ENCODE measurements at places on chromosomes 3 and 15.

DNA sequence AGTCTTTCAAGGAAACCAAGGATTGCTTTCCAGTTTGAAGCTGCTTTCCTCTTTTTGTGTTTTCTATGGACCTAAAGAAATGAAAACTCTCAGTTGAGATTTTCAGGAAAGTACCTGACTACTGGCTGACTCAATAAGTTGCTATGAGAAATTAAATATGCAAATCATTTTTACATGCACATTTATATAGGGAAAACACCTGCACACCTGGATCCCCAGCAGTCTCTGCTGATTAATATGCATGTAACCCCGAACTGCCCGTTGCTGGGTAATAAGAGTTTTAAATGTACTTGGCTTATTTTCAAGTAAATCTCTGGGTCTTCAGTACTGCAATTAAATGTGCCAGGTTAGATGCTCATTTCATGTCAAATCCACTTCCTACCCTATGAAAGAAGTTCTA lies 77.2 kb downstream of the KBTBD8 start:
- DNase-seq, result no peak

DNA sequence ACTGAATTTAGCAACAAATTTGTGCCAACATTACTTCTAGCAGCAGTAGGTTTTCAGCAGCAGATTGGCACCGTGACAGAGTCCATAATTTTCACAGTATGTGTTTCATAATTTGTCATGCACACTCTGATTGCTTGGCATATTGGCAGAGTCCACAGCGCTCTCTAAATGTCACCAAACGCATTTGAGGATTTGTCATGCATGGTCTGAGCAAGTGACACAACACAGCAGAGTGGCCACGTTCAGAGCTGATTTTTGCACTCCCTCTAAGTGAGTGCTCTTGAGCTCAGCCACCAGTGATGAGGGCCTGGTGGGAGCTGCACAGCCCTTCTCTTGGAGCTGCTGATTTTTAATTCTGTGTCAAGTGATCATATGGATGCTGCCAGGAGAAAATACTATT lies 1270.8 kb downstream of the ROBO1 start:
- DNase-seq, result no peak

GRCh38 chr3:2446146-2446545 lies 347.5 kb downstream of the CNTN4 start:
- DNase-seq, result no peak

GRCh38 chr3:71657831-71658530 lies 67.2 kb downstream of the EIF4E3 start:
- DNase-seq, result no peak

DNA sequence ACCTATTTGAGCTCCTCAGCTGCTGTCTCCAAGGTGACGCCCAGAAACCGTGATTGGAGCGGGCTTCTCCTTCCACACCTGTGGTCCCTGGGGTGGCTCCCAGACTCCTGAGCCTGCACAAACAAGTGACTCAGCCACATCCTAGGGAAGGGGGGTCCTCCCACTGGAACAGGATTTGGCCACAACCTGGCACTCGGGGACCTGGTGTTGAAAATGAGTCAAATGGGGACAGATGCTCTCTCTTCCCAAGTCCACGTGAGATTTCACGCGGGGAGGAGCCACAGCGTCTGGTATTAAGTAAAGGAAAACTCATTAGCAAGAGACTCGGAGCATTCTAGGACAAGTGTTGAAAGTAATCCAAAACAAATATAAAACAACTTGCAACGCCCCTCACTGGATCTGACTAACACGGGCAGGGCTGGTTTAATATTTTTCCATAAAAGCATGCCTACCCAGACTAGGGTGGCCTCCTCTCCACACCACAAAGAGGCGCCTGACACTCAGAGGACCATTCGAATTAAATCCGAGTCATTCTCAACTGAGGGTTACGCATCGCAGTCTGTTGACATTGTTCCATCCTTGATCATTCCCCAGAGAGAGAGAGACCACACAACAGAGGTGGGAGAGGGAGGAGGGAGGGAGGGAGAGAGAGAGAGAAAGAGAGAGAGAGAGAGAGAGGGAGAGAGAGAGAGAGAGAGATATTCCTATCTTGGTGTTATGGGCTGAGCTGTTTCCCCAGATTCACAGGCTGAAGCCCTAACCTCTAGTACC lies 74.4 kb downstream of the MGLL start:
- peak; percentile 97 for DNase-seq

DNA sequence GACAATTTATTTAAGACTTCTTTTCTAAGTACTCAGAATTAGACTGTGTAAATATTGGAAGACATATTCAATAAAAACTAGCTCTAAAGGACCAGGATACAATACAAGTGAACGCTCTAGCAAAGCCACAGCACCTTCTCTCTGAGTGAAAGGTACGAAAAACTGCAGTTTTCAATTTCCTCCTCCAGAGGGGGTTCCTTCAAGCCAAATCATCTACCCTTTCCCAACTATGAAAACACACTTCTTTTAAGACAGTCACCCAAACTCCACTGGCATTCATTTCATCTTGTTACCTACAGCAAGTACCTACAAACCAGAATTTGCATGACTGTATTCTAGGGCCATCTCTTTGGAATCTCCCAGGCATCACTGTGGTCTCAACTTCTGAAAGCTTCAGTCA lies 165.8 kb downstream of the ERC2 start:
- DNase-seq, result no peak

DNA sequence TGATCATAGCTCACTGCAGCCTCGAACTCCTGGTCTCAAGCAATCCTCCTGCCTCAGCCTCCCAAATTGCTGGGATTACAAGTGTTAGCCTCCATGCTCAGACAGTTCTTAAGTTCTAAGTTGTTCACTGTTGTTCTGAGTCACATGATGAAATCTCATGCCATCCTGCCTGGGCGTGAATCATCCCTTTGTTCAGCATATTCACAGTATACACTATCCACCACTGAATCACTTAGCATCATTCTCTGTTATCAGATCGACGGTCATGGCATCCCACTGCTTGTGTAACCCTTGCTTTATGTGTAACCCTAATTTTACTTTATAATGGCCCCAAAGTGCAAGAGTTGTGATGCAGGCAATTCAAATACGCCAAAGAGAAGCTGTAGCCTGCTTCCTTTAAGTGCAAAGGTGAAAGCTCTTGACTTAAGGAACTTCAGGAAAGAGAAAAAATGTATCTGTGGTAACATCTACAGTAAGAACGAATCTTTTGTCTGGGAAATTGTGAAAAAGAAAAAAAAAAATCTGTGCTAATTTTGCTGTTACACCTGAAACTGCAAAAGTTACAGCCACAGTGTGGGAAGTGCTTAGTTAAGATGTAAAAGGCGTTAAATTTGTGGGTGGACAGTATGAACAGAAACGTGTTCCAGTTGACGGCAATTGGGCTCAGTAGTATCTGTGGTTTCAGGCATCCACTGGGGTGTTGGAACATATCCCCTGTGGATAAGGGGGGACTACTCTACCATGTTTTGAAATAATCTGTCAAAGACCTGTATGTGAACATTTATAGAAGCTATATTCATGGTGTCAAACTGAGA lies 80.6 kb downstream of the PCOLCE2 start:
- DNase-seq, result peak; percentile 72

- DNase-seq, result no peak
Observed at GRCh38 chr3:156814295-156814694, 11.9 kb upstream of the LEKR1 start.

GRCh38 chr3:171508206-171508605 lies 48.0 kb upstream of the TNIK start:
- no peak for DNase-seq

- DNase-seq, result no peak
Observed at GRCh38 chr15:67796196-67797127, 28.8 kb upstream of the SKOR1 start.

DNA sequence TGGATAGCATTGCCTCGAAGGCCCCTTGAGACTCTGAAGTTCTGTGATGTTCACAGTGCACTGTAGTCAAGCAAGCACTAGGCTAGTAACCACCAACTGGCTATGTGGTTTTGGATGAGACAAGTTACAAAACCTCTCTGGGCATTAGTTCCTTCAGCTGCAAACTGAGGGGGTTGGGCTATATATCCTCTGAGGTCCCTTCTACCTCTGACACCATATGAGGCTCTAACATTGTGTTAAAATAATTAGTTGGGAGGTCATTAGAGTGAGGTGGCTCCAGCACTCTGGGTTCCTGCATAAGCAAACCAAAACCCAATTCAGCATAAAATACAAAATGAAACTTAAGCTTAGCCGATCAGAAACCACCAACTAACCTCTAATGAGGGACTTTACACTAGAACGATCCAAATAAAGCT lies 209.5 kb upstream of the LRRN1 start:
- DNase-seq, result no peak

DNA sequence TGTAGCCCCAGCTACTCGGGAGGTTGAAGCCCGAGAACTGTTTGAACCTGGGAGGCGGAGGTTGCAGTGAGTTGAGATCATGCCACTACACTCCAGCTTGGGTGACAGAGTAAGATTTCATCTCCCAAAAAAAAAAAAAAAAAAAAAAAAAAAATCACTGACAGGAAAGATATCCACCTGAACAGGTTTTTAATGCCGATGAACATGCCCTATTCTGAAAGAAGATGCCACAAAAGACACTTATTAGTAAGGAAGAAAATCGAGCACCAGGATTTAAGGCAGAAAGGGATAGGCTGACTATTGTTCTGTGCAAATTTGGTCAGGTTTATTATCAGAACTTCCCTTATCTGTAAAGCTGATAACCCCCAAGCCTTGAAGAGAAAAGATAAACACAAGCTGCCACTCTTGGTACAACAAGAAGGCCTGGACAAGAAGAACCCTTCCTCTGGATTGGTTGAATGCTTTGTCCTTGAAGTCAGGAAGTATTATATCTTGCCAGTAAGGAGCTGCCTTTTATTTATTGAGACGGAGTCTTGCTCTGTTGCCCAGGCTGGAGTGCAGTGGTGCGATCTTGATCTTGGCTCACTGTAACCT lies 2.7 kb upstream of the PARP16 start:
- DNase-seq, result no peak

- DNase-seq, result peak; percentile 30
Observed at GRCh38 chr3:170128977-170129431, 52.5 kb downstream of the PHC3 start.

GRCh38 chr3:135539351-135539750 lies 426.2 kb upstream of the PPP2R3A start:
- no peak for DNase-seq

GRCh38 chr3:127754411-127755304 lies 67.7 kb downstream of the MGLL start:
- DNase-seq, result no peak

DNA sequence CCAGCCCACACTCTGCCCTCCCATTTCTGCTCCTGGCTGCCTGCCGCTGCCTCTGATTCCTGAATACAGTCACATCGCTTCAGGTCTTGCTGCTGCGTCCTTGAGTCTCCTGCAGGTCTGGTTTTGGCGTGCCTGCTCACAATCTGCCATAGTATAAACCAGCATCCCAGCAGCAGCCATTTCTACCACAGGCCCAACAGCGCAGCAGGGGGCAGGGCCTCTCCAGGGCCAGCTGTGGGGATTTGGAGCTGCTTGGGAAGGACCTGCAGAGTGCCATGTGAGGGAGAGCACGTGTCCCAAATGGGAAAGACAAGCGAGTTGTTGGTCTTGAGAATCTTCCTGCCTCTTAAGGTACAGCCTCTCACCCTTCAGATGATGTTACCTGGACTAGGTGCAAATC lies 398.3 kb upstream of the PPP2R3A start:
- no peak for DNase-seq

GRCh38 chr3:45642731-45643152 lies 46.5 kb upstream of the SACM1L start:
- DNase-seq, result peak; percentile 35

- DNase-seq, result peak; percentile 100
Observed at GRCh38 chr3:14144423-14145075, 19.7 kb downstream of the TMEM43 start.

- no peak for DNase-seq
Observed at GRCh38 chr15:28099555-28100140, 533 bp upstream of the OCA2 start.

GRCh38 chr15:65195548-65195923 lies 10.4 kb upstream of the CLPX start:
- no peak for DNase-seq

GRCh38 chr3:8446845-8447244 lies 54.8 kb upstream of the LMCD1 start:
- no peak for DNase-seq

GRCh38 chr15:61090386-61091288 lies 138.5 kb downstream of the RORA start:
- no peak for DNase-seq

DNA sequence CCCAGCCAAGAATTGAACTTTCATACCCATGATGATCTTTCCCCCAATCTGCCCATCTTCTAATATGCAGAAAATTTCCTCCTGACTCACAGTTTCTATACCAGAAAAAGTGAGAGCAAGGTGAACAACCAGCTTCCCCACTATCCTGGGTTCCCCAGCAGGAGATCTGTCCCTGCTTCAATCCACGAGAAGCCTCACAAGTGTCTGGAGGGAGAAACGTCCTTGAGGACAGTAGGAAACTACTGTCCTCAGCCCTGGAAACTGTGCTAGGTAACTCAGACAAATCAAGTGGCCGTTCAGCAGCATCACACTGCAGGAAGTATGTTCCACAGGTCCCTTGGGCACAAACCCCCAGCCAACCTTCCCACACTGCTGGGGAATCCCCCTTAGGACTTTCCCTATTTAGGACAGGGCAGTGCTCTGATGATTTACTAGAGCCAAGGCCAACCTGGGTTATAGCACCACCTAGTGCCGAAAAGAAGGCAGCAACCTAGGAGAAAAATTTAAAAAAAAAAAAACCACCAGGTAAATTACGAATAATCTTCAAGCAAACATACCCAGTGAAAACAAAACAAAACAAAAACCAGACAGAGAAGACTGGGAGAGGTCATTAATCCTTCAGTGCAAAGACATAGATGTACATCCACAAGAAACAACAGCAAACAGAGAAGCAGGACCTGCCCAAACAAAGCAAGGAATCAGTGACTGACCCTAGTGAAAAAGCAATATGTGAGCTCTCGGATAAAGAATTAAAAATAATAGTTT lies 36.0 kb downstream of the MORC1 start:
- peak; percentile 1 for DNase-seq

GRCh38 chr15:38054488-38054887 lies 120.0 kb downstream of the TMCO5A start:
- DNase-seq, result peak; percentile 73

DNA sequence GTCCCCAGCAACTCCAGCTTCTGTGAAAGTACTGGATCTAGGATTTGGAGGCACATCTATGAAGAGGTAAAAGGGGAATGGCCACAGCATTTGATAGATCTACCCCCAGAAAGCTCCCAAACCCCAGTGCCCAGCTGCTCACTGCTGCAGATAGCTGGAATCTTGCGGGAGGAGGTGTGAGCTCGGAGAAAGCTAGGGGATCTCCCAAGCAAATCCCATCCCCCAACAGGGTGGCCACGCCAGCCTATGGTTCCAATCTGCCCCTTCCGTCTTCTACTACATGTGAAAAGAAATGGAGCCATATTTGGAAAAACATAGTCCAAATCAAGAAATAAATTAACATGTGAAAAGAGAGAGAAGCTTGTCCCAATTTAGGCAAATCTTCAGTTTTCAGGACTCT lies 42.0 kb downstream of the SEMA5B start:
- DNase-seq, result no peak

DNA sequence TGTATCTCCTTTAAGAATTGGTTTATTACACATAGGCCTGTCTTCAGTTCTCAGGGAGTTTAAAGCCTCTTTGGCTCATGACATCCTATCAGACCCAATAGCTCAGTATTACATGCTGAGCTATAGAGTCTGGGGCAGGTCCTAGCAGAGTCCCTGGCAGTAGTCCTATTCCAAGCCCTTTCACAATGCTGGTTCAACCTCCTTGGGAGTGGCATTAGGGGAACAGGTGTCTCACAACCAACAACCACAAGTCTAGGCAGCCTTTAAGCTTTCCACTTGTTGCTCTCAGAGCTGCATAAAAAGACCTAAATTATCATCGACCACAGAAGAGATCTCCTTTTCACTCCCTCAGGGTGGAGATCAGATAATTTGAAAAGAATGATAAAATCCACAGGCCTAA lies 22.8 kb upstream of the C2CD4B start:
- no peak for DNase-seq
